ENCODE measurements at places on chromosomes 11 and 22.

- DNase-seq, result no peak
Observed at GRCh38 chr22:19498154-19498865, 18.6 kb downstream of the CDC45 start.

- DNase-seq, result peak; percentile 69
Observed at GRCh38 chr11:63916837-63917691, at the start of gene RCOR2. RCOR2 (minus strand) TSS chr11:63917164; CDS start chr11:63916456, 708 bp downstream.

DNA sequence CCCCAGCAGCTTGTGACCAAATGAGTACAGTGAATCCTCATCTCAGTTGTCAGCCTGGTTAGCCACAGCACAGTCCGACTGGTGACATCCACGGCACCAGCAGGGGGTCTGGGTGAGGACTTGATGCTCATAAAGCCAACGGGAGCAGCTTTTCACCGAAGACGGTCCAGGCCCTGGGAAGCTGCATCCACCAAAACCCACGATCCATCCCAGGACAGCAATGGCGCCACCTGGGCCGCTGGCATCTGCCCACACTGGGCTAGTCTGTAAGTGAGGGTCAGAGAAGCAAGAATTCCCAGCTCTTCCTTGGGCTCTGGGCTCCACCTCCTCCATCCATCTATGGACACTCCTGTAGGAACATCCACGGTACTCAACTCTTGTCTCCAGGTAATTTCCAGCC, 25.1 kb upstream of the FXYD6 start:
- no peak for DNase-seq

DNA sequence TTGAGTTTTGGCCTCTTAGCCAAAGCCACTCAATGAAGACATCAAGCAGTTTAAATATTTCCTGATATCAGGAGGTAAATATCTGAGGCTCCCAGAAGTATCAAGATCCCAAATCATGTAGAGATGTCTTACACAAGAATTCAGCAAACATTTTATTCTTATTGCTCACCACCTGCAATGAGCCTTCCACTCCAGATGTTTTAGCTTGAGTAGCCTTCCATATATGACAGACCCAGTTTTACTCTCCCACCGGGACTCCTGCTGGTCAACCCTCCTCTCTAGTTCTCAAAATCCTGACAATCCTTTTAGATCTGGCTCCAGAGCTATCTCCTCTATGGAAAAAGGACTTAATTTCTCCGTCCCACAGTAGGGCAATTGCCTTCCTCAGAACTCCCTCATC, 404.4 kb downstream of the KCNA4 start:
- no peak for DNase-seq

DNA sequence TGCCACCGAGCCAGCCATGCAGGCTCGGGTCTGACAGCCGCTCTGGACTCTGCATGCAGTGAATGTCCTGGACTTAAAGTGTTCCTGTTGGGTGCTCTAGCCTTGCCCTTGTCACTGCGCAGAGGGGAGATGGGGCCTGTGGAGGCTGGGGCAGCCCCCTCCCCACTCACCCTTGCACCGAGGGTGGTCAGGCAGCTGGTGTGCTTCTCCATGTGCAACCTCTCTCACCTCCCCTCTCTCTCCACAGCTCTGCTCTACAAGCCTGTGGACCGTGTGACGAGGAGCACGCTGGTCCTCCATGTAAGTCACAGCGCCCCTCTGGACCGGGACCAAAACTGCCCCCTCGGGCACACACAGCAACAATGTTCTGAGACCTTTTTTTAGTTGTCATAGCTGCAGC, 92.5 kb downstream of the BCR start:
- DNase-seq, result no peak

- DNase-seq, result no peak
Observed at GRCh38 chr11:7655253-7656217, 17.8 kb downstream of the CYB5R2 start.

DNA sequence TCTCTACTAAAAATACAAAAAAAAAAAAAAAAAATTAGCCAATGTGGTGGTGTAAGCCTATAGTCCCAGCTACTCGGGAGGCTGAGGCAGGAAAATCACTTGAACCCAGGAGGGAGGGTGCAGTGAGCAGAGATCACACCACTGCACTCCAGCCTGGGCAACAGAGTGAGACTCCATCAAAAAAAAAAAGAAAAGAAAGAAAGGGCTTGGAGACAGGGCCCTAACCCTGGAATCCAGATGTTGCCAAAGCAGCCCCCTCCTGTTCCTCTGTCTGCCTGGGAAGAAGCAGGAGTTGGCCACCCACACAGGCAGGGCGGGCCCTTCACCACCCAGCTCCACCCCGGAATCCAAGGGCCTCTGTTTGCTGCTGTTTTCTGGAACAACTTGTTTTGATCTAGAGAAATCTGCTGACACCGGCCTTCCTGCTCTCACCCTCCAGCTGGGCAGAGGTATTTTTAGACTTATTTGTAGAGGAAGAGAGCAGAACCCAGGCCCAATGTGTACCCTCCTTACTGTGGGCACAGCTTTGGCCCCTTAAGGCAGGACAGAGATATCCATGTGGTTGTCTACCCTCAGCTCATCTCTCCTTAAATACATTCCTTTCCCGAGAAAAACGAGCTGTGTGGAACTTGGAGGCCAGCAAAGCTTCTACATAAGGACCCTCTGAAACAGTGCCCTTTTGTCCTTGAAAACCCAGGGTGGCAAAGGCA, 2.7 kb upstream of the NEAT1 start:
- no peak for DNase-seq

GRCh38 chr11:17803754-17804334, 69.3 kb downstream of the KCNC1 start:
- no peak for DNase-seq

DNA sequence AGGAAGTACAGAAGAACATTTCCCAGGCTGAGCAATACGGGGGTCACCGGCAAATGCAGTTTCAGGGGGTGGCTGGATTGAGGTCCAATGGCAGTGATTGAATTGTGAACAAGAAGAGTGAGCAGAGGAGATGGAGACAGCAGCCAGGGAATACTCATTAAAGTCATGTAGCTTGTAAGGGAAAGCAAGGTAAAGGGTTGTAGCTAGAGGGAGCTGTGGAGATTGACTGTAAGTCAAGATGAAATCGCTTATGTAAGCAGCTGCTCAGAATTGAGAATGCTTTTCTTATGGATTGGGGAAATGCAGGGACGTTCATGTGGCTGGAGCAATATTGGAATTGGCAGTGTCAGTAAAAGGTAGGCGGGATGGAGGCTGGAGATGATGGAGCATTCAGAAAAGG, 111.4 kb upstream of the TBCEL start:
- peak; percentile 10 for DNase-seq

DNA sequence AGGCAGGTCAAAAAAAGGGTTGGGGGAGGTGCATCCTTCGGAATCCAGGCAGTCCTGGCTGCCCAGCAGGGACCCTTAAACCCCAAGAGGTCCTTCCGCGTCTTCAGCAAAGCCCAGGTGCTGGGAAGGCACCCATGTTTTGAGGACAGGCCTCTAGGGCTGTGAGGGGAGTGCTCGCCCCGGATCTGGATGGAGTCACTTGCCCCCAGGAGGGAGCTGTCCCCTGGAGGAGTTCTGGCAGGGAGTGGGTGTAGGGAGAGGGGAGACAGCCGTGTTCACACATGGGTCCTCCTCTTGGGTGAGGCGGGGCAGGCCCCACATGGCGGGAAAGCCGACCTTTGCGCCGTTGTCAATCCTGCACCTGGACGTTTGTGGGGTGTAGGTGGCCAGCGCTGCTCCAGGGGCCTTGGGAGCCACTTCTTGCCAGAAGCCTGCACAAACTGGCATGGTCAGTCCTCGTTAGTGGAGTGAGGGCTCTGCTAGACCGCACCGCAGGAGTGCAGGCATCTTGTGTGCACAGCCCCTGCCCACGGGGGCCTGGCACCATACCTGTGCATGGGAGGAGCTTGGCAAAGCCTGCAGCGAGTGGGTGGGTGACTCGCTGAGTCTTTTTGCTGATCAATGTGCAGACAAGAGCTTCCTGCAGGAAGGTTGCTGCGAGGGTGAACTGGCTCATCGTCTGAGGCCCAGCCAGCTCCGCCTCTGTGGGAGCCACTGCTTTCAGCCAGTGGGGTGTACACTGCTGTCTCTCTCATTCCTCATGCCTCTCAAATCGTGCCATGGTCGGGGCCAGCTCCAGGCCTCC, 16.0 kb downstream of the PPIL2 start:
- DNase-seq, result no peak

- no peak for DNase-seq
Observed at GRCh38 chr11:117565709-117566108, 231.3 kb downstream of the DSCAML1 start.

DNA sequence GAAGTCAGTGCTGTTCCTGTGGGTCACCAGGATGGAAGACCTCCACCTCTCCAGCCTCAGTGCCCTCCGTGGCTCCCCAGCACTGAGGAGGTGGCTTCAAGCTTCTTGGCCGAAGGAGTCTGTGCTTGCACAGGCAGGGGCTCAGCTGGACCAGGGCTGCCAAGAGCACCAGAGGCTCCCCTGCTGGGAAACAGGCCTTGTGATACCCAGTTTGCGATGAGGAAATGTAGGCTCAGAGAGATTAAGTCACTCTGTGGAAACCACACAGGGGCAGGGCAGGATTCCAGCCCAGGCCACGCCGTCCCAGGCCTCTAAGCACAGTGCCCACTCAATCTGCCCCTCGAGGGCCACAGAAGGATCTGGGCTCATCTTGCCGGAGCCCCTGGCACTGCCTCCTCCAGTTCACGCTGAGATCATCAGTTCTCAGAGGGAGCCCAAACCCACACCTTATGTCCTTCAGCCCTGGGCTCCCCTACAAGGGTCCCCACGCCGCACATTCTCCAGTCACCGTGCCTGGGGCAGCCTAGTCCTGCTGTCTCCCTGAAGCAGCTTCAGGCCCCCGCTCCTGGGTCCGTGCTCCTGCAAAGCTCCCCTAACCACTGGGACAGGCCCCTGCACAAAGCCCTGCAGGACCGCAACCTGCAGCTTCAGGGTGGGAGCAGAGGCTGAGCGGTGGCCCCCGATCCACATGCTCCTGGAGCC, 21.6 kb downstream of the ANO1 start:
- DNase-seq, result no peak

DNA sequence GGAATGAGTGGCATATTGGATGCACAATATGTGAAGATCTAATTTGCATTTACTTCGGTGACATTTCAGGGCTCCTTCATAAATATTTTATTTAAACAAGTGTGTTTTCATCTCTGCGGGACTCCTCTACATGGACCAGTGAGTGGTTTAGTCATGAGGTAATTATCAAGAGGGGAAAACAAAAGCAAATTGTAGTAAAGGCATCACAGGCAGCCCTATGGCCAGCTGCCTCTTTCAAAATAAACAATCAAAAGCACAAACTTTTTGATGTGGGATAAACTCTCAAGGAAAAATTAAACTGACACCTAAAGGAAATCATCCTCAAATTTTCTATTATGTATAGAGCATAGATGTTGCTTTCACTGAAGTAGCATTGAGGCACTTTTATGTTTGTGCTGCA, 6.0 kb downstream of the SYT9 start:
- no peak for DNase-seq

DNA sequence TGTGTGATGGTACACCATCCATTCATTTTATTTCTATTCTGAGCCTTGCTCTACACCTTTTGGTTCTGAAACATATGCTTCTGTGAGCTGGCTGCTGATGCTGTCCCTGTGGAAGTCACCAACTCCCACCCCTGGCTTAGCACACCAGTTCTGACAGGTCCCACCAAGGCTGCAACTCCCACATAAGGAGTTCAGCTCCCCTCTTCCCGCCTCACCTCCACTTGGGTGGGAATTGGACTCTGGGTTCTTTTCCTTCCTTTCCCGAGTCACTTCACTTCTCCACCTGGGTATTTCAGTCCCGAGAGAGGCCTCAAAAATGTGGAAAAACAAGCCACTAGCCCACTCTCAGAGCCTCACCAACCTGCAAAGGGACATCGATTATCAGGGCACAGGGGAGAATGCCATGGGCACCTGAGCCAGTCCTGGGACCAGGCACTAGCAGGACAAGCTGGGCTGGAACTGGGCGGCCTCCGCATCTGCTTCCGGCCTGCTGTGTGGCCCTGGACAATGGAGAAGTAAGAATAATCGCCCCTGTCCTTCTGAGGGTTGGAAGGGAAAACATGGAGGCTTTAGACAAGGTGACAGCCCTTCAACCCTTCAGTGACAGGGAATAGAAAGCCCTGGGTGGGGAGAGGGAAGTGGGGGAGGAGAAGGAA, 80.1 kb downstream of the IGLL1 start:
- DNase-seq, result no peak

DNA sequence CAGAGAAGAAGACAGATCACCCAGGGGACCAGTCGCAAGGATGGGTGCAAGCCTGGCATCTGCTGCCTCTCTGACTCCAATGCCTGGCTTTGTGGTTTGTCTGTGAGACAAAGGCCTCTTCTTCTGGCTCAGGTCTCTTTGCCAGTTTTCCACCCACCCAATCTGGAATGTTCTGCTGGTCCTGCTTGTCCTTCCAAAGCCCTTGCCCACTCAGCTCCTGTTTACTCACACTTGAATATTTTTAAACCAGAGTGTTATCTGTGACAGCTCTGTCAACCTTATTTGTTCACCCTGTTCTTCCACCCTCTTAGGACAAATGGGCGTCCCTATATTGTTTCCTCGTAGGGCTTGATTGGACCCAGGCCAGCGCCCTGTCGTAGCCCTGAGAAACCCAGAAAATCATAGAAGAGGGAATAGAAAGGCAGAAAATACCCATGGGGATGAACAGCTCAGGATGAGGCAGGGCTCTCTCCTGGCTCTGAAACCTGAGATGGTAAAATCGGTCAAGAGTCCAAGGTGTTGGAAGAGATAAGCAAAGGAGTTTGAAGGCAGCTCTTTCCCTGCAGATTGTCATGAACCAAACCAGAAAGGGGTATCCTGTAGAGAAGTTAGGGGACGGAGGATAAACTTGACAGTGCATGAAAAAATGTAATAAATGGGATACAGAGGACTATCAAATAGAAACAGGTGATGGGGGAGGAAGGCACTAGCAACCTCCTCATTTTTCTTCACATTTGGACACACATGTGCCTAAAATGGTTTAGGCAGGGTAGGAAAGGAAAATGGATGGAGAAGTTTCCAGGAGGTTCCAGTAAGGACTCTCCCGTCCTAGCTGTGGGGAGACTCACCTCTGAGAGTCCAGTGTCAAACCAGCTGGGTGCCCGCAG, 651 bp downstream of the CRYAB start:
- DNase-seq, result no peak

- no peak for DNase-seq
Observed at GRCh38 chr11:96275801-96276594, 67.0 kb downstream of the MAML2 start.

GRCh38 chr22:39178206-39179111, 26.0 kb upstream of the CBX7 start:
- DNase-seq, result no peak

GRCh38 chr22:25395468-25395867, 169.0 kb upstream of the GRK3 start:
- no peak for DNase-seq

GRCh38 chr22:43085658-43086606, 3.3 kb downstream of the TTLL1 start:
- no peak for DNase-seq

DNA sequence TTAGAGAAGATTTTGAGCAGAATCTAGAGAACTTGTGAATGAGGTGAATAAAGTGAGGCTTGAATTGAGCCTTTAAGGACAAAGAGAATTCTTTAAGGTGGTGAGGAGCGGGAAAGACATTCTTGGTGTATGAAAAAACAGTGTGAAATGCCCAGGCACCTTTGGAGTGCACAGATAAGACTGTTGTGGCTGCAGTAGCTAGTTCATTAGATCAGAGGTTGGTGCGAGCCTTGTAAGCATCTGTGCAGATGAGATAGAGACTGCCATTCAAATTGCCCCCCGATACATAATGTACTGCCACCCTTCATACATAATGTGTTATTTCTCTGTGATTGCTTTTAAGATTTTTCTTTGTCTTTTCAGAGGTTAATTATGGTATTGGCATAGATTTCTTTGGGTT, 31.3 kb downstream of the ATXN10 start:
- no peak for DNase-seq

- DNase-seq, result no peak
Observed at GRCh38 chr11:1050581-1051355, 14.2 kb upstream of the MUC6 start.

GRCh38 chr11:121961321-121961801, 154.7 kb downstream of the BLID start:
- DNase-seq, result no peak
